Ascending aorta (tissue), 2 donors: ENCODE measurements at places on chromosomes 1 and 21. TPM values are rescaled to one million over a fixed set of nuclear protein-coding genes. Genes with fewer than 3 reads are reported as not detected.

GRCh38 chr1:225595974-225596551 lies 56.9 kb downstream of the ENAH start:
- no peak for DNase-seq

DNA sequence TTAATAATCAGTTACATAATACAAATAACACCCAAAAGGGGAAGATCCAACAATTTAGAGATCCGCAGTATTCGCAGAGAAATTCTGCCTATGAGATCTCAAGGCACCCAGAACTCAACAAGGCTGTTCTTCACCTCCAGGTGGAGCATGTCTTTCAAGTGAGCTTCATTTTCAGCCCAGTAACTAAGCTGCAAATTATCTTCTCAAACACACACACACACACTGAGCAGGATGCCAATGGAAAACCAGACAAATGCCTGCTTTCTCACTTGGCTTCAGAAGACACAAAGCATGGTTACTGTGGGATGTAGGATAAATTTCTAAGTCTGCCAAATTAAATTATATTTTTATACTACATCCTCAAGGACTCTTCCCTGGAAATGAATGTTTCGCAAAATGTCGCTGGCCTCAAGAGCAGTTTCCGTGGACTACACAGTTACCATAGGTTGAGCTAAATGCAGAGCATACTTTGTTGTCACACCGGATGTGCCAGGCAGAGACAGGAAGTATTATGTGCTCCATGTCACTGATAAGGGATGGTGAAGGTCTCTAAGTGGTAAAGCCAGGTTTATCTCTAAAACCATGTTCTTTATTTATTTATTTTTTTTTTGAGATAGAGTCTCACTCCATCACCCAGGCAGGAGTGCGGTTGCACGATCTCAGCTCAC lies 30.3 kb downstream of the UBR4 start:
- DNase-seq: no peak

DNA sequence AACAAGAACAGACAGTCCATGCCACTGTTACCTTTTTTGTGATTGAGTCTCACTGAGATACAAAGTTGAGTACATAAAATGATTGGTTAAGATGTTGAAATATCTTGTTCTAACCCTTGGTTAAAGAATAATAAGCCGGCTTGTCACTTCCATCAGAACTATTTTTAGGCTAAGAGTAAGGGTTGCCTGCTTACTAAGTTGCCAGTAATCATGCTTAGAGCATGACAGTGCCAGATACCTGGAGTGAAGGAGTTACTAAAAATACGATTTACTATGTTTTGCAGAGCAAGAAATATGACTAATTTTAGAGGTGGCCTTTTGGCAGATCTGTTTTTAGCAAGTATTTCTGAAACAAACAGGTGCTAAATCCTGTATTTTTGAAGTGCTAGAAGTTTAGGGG lies 6.0 kb downstream of the HUNK start:
- DNase-seq: no peak

DNA sequence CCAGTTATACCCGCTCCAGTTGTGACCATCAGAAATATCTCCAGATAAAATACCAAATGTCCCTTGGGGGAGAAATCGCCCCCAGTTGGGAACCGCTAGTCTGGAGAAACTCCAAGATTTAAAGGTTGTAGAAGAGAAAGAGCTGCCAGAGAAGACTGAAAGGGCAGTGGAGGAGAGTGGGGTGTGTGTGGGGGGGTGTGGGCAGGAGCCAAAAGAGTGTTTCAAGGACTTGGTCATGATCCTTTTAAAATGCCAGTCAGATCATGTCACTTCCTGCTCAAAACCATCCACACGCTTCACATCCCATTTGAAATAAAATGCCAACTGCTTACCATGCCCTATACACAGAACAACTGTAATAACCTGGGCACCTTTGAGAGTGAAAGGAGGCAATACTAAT lies 3.4 kb upstream of the HEYL start:
- no peak for DNase-seq

GRCh38 chr1:7432102-7432899 lies 338.8 kb upstream of the VAMP3 start:
- DNase-seq: no peak

DNA sequence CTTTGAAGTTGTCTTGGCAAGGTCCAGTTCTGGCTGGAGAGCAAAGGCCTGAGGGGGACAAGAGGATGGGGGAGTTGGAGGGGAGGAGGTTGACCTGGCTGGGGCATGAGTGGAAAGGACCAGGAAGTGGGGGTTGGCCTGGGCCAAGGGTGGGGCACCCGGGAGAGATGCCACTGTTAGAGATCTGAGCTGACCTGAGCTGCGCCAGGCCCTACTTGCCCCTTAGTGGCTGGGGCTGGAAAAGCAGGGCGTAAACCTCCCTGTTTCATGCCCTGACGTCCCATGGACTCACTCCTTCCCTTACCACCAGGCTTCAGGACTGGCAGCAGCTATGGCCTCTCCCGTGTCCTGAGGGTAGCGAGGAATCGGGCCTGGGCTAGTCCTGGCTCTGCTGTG lies 16.9 kb downstream of the FAAH start:
- no peak for DNase-seq

GRCh38 chr1:93605812-93606512 lies 75.7 kb downstream of the BCAR3 start:
- no peak for DNase-seq

GRCh38 chr1:23589585-23589986 lies 30.3 kb upstream of the ID3 start:
- no peak for DNase-seq

GRCh38 chr21:46622226-46622625 lies 13.2 kb upstream of the PRMT2 start:
- DNase-seq: peak; percentile 69

DNA sequence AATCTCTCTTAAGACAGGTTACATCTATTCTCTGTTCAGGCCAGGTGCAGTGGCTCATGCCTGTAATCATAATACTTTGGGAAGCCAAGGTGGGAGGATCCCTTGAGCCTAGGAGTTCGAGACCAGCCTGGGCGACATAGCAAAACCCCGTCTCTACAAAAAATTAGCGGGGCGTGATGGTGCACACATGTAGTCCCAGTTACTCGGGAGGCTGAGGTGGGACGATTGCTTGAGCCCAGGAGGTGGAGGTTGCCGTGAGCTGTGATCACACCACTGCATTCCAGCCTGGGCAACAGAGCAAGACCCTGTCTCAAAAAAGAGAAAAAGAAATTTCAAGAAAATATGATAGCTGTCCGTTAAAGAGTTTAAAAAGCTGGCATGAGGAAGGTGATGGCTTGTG lies 43.0 kb downstream of the UBE4B start:
- DNase-seq: no peak

- no peak for DNase-seq
Observed at GRCh38 chr1:230080822-230081221, 13.8 kb downstream of the GALNT2 start.

DNA sequence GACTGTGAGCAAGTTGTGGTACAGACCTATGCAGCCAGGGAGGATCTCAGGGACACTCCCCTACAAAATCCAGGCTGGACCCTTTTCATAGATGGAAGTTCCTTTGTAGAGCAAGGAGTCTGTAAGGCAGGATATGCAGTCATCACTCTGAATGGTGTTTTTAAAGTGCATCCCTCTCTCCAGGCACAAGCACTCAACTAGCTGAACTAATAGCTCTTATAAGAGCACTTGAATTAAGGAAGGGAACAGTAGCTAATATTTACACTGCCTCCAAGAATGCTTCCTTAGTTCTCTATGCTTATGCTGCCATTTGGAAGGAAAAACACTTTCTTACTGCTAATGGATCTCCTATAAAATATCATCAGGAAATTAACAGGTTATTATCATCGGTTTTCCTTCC lies 27.0 kb upstream of the SMYD3 start:
- no peak for DNase-seq

DNA sequence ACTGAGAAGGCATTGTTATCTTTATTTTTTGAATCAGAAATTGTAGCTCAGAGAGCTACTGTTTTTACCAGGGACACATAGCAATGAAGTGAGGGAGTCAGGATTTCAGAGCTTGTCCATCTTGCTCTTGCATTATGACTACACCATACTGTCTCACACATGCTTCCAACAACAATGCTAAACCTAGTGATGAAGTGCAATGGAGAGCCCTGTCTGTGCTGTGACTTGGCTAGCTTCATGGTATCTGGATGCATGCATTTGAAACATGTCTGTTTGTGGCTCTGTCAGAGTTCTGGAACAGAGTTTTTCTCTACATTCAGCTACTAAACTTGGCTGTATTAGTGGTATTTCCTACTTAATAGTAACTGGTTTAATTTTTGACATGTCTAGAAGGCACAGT lies 7.0 kb downstream of the PLPPR4 start:
- DNase-seq: no peak

DNA sequence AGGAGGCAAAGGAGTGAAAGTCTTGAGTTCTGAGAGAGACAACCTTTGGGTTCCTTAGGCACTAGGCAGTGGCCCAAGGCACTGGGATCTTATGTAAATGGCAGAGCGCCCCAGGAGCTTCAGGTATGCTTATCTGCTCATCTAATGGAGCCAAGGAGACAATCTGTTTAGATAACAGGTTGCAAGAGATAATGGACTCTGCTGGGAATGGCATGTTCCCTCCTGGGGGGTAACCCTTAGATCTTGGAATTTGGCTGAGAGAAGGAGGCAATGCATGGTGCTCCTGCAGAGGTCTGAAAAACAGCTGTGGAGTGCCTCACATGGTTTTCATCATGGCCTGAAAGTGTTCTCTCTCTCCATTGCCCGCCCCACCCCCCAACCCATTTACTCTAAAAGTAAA lies 44.1 kb upstream of the WLS start:
- no peak for DNase-seq

DNA sequence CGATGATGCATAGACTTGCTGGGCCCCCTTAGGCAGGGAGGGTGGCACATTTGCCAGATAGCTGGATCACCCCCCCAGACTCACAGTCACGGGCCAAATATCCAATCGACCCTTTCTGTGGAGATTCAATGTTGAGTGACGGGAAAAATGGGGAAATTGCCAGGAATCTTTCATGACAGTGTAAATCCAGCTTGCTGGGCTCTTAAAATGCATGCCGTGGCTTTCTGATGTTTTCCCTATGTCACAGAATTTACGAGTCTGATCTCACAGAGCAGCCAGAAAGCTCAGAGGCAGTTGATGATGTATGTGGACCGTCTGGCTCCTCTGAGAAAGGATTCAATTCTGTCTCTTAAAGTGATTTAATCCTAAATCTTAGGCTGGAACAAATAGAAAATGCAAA lies 150.1 kb upstream of the ZNF644 start:
- DNase-seq: no peak

Gene KCNE2
- not detected for total RNA-seq

Gene KCNT2
- total RNA-seq: 8.4 TPM

Gene C1orf105
- not detected for total RNA-seq

Gene ISG20L2
- 7.8 TPM for total RNA-seq

Gene CD5L
- total RNA-seq: not detected

Gene KIF2C
- total RNA-seq: 0.53 TPM

Gene PRR9
- total RNA-seq: not detected

Gene SRSF10
- 80.6 TPM for total RNA-seq

Gene TSEN15
- total RNA-seq: 14.3 TPM

Gene PIK3R3
- total RNA-seq: 33.1 TPM
